CD4-positive, alpha-beta T cell treated with Interleukin-4 for 1 hour (primary cell): ENCODE measurements at places on chromosomes 12 and 14.

DNA sequence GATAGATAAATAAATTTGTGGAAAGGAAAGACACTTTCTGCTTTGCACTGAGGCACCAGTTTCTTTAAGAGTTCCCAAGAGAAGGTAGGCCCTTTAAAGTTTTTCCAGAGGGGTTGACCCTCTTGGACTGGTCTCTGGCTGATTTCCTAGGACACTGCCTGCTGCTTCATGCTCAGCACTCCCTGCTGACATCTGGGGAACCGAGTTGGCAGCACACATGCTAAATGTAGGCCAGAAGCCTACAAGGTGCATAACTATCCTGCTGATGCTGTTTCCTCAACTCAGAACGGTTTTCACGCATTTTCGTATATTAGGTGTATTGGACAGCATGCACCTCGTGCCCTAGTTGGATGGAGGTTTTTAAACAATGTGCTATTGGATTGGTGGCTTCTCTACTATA lies 887.2 kb upstream of the SEL1L start:
- no peak for DNase-seq

DNA sequence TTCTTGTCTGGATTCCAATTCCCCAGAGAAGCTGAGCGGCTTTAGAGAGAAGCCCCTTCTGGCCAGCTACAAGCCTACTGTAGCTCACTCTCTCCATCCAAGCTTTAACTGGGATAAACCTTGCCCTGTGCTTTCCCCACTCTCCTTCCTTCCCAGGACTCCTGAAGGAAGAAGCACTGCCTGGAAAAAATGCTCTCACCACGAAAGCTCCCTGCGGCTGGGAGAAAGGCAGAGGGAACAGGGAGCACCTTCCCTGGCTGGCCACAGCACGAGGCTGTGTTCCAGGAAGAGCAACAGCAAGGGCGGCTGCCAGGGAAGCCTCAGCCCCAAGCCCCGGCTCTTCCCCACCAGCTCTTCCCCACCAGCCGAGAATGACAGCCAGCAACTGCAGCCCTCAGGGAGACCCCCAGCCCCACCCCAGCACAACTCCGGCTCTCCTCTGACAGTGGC lies 40.8 kb upstream of the PNMA1 start:
- no peak for DNase-seq

GRCh38 chr12:108560752-108561719 lies at the start of gene SART3:
Gene SART3 (minus strand): TSS chr12:108561173. CDS start chr12:108561154, 19 bp downstream.
- peak; percentile 92 for DNase-seq

GRCh38 chr14:61486930-61487495 lies 165.6 kb downstream of the PRKCH start:
- DNase-seq, result no peak

DNA sequence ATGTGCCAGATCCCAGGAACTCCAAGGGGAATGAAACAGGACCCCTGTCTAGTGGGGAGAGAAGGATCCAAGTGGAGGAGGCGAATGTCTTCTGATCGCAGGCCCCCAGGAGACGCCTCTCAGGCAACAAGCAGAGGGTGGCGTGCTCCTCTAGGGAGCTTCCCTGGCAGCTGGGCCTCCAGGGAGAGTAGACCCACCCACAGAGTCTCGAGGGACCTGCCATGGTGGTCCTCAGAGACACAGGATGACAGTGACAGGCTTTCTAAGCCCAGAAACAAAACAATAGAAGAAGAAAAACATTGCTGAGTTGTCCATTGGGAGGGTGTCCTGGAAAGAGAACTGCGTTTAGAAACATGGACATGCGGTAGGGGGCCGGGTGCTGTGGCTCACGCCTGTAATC lies 140.6 kb upstream of the MAP1LC3B2 start:
- no peak for DNase-seq

DNA sequence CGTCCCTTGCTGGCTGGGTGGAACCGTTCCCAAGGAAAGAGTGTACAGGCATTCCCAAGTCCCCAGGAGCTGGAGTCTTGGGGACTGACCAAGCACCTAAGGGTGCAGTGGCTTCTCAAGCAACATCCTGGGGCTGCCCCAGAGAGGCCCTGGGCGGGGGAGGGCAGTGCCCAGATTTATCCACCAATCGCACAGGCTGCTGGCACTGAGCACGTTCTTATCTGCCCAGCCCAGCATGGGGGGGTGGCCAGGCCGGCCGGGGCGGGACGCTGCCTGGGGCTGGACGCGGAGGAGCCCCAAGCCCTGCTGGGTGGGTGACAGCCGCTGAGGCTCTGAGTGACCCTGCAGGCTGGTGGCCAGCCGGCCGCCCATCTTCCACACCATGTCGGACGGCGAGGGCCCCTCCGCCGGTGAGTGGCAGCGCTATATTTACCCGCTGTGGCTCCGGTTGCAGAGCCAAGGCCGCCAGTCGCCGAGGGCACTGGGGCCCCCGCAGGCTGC lies 53.4 kb downstream of the CYP46A1 start:
- no peak for DNase-seq

DNA sequence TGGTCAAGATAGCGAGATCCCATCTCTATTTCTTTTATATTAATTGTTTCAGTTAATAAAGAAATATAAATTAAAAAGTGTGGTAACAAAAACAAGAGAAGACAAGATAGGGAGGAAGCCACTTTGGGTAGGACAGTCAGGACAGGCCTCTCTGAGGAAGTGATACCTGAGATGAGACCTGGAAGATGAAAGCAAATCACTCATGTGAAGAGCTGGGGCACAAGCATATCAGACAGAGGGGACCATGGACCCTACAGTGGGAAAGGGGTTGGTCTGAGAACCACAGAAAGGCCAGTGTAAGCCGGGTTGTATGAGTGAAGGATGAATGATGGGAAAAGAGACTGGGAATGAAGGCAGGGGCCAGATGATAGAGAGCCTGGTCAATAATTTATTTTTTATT lies 1.8 kb upstream of the MED6 start:
- DNase-seq, result no peak

DNA sequence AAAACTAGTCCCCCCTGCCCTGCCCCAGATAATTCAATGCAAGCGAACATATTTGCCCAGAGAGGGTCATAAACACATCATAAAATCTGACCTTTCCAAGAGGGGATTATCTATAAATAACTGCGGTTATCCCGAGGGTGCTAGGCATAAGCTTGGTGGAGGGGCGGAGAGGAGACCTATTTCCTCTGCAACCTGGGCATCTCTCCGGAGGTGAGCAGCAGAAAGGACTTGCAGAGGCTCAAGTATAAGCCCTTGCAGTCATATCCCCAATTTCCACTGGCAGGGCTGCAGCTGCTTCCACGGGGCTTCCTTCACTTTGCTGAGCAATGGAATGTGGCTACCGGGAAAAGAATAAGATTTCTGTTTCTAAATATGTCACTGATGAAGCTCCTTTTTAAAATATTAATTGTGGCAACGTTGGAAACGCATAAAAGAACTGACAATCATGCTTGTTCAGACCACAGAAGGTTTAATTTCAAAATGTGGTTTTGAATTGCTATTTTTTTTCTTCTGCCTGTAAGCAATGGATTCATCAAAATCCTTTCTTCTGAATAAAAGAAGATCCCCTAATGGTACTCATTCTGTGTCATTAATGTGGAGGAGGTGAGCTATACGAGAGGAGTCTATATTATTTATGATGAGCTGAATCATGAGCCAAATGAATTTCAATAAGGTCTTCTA lies 268.9 kb upstream of the ATP2B1 start:
- no peak for DNase-seq

DNA sequence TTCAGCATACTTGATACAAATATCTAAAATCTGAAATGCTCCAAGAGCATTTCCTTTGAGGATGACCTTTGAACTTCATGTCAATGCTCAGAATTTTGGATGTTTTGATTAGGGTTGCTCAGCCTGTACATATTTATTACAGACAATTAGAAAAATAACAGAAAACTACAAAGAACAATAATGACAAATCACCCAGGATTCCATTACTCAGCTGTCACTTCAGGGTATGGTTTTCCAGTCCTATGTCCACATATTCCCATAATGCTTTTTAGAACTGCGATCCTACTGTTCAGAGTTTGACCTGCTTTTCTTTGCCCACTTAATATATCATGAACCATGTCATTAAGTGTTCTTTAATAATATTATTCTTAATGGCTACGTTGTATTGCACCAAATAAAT lies 11.4 kb downstream of the DLGAP5 start:
- DNase-seq, result no peak
